Activated CD8-positive, alpha-beta memory T cell treated with anti-CD3 and anti-CD28 coated beads for 48 hours (primary cell): ENCODE measurements at places on chromosomes 11 and 22.

GRCh38 chr11:118705111-118705741 lies 25.8 kb upstream of the TREH start:
- DNase-seq = no peak

DNA sequence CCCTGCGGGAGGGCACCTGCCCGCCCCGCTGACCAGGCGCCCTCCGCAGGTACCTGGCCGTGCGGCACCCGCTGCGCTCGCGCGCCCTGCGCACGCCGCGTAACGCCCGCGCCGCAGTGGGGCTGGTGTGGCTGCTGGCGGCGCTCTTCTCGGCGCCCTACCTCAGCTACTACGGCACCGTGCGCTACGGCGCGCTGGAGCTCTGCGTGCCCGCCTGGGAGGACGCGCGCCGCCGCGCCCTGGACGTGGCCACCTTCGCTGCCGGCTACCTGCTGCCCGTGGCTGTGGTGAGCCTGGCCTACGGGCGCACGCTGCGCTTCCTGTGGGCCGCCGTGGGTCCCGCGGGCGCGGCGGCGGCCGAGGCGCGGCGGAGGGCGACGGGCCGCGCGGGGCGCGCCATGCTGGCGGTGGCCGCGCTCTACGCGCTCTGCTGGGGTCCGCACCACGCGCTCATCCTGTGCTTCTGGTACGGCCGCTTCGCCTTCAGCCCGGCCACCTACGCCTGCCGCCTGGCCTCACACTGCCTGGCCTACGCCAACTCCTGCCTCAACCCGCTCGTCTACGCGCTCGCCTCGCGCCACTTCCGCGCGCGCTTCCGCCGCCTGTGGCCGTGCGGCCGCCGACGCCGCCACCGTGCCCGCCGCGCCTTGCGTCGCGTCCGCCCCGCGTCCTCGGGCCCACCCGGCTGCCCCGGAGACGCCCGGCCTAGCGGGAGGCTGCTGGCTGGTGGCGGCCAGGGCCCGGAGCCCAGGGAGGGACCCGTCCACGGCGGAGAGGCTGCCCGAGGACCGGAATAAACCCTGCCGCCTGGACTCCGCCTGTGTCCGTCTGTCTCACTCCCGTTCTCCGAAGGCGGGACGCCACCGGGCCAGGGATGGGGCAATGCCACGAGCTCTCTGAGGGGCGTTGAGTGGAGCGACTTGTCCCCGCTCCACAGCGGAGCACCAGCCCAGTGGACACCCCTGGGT lies 1.8 kb downstream of the GALR3 start:
- no peak for DNase-seq

DNA sequence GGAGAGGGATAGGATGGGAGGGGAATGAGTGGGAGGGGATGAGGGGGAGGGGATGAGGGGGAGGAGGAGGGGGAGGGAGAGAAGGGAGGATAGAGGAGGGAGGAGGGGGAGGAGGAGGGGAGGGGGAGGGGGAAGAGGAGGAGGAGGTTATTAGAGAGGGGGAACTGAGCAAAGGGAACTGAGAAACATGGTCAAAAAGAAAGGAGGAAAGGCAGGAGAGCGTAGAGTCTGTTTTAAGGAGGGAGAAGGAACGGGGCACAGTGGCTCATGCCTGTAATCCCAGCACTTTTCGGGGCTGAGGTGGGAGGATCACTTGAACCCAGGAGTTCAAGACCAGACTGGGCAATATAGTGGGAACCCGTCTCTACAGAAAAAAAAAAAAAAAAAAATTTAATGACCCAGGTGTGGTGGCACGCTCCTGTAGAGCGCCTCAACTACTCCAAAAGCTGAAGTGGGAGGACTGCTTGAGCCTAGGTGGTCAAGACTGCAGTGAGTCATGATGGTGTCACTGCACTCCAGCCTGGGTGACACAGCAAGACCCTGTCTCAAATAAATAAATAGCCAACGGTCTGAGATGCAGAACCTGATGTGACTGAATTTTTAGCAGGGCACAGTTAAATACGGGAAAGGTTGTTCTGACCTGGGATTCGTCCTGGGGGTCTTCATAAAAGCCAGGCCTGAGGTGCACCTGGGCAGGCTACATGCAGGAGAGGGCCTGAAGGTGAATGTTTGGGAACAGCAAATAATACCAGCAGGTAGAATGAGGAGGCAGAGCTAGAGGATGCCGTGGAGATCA lies 4.0 kb downstream of the B3GNT6 start:
- no peak for DNase-seq

GRCh38 chr11:42591841-42592240 lies 720.0 kb upstream of the API5 start:
- DNase-seq = no peak

- no peak for DNase-seq
Measured at GRCh38 chr11:111388842-111389241, 9.8 kb upstream of the POU2AF1 start.

- DNase-seq = no peak
Measured at GRCh38 chr11:32033067-32033466, 57.8 kb upstream of the RCN1 start.

DNA sequence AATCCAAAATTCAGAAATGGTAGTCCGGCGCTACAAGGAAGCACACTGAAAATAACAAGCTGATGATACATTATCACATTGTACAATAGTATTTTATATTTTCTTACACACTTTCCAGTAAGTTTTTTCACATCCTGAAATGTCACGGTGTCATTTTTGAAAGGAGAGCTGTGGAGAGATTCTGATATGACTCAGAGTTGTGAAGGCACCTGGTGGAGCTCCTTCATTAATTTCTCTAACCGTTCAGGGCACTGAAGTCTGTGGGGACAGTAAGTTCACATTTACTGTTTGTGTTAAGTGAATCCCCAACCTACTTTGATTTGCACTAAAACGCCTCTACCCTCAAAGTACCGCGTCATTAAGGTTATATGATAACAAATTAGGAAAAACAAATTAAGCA lies 13.3 kb downstream of the LDHAL6A start:
- DNase-seq = no peak

DNA sequence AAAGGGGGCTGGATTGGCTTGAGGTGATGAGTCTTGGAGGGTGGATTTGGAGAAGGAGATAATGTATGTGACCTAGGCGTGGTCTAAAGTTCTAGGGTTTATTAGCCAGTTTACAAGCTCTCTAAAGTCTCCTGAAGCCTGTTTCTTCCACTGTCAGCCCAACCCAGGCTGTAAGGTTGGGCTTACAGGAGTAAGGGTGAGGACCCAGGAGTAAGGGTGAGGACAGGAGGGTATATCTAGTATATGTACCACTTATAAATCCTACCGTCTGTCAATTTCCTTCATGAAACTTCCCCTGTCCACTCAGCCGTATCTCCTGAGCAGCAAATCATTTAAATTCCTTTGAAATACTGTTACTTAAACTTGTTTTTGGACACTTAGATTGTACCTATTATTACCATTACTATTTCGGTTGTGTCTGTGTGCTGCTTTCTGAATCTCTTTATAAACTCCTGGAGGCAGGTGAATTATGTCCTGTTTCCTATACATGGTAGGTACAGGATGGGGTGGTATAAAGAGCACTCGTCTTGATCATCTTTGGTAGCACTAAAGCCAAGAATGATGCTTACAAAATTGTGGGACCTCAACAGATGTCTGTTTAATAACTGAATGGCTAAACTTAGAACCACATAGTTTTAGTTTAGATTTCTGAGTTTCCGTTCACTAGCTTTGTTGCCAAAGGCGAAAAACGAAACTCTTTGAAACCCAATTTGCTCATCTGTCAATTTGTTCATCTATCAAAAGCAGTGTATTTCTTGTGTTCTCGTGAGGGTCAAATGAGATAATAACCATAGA lies 192.0 kb downstream of the GRIK4 start:
- DNase-seq = no peak

GRCh38 chr22:44947049-44947448 lies 62.8 kb downstream of the PHF21B start:
- DNase-seq = no peak

- DNase-seq = no peak
Measured at GRCh38 chr22:49638788-49639187, 188.9 kb downstream of the BRD1 start.

GRCh38 chr22:24037851-24038765 lies 27.0 kb downstream of the CABIN1 start:
- no peak for DNase-seq
